ENCODE measurements at places on chromosomes 11 and 22.

- DNase-seq, result no peak
Observed at GRCh38 chr22:33650244-33650643, 270.0 kb downstream of the LARGE1 start.

GRCh38 chr22:29146771-29147170, 58.9 kb upstream of the EMID1 start:
- DNase-seq, result no peak

DNA sequence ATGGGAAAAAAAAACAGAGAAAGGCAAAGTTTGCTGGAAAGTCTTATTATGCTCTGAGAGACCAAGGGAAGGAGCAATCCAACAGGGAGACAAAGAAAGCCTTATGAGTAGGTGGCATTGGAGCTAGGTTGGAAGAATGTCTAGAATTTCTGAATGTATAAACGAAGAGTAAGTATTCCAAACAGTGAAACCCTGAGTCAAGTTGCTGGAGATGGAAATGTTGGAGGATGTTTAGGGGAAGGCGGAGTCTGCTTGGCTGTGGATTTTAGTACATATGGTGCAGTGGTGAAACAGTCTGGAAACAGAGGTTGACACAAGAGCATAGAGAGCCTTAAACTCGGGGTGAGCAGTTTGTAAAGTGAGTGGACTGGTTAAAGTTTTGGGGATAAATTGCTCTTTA, 314.8 kb upstream of the CADM1 start:
- no peak for DNase-seq

GRCh38 chr11:90845799-90846198, 623.0 kb upstream of the CHORDC1 start:
- no peak for DNase-seq

DNA sequence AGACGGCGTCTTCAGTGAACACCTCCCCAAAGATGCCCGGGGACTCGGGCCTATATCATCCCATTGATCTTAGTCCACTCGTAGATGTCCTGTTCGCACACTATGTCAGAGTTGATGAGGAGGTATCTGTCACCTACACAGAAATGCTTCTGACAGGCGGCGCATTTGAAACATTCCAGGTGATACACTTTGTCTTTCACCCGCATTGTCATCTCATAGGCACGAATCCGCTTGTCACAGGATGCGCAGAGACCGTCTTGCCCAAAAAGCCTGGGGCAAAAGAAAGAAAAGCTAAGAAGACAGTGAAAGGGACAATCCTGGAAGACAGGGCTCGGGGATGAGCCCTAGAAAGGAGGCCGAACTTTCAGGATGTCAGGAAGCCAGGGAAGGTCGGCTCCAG, 32.6 kb downstream of the LMO2 start:
- no peak for DNase-seq

DNA sequence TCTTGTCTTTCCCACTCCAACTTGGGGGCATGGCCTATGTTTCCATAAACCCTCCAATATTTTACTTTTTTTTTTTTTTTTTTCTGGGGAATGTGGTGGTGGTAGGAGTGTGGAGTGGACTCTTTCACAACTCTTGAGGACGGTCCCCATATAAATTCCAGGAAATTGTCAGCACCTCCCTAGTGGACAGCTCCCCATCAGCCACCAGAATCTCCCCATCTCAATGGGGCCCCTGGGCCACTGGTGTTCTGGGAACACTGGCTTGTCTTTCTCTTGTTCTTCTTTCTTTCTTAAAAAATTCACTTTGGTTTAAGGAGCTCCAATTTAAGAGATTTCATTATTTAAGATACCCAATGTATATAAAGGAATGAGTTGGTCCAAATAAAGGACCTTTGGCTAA, 74.1 kb downstream of the ADM start:
- DNase-seq, result no peak

GRCh38 chr11:19220903-19221724, 19.3 kb upstream of the CSRP3 start:
- DNase-seq, result no peak

DNA sequence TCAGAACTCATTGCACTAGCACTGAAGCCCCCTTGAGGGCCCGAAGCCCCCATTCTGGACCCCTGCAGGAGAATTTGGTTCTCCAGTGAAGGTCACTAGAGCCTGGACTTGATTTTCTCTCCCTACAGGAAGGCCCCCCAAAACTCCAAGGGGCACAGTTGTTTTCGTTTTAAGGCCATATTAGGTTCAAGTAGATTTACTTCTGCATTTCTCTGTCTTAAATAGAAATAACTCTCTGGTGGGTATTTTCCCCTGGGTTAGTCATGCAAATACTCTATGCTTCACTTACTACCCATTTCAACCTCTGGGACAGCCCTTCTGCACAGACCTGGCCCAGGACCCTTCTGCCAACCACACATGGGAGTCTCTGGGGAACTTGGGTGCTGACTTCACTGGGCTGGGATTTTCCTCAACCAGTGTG, 41.6 kb downstream of the WEE1 start:
- DNase-seq, result no peak

GRCh38 chr11:132631989-132632388, 900.3 kb downstream of the OPCML start:
- DNase-seq, result no peak

- no peak for DNase-seq
Observed at GRCh38 chr22:30047364-30047738, 32.9 kb upstream of the HORMAD2 start.

- no peak for DNase-seq
Observed at GRCh38 chr11:36069576-36070212, 125.8 kb downstream of the LDLRAD3 start.

DNA sequence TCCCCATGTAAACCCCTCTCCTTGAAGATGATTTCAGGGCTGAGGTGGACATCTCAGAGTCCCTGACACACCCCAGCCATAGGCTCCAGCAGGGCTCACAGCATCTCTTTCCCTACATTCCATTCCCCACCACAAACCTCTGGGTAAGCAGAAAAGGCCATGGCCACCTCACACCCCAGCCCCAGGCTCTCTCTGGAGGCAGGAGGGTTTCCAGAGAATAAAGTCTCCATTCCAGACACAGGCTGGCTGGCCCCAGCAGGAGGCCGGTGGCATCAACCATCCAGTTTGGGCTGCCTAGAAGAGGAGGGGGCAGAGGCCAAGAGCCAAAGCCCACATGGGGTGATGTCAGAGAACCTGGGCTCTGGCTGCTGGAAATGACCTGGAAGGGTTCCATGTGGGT, 61.4 kb downstream of the TP53I11 start:
- no peak for DNase-seq

DNA sequence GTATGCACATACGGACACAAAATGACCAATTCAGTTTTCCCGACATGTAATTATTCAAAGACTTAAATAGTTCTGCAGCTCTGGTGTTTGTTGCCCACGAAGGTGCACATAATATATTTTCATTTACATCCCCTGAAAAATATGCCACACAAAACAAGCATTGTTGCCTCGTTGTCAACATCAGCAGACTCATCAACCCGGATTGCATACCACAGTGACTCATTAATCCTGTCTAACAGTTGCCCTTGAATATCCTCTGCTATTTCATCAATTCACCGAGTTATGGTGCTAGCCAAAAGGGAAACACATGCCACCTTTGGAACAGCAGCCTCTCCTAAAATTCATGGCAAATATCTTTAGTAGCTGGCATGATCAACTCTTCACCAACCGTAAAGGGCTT, 582.2 kb downstream of the LRRC4C start:
- no peak for DNase-seq

GRCh38 chr11:32107647-32108046, 16.8 kb downstream of the RCN1 start:
- DNase-seq, result no peak

DNA sequence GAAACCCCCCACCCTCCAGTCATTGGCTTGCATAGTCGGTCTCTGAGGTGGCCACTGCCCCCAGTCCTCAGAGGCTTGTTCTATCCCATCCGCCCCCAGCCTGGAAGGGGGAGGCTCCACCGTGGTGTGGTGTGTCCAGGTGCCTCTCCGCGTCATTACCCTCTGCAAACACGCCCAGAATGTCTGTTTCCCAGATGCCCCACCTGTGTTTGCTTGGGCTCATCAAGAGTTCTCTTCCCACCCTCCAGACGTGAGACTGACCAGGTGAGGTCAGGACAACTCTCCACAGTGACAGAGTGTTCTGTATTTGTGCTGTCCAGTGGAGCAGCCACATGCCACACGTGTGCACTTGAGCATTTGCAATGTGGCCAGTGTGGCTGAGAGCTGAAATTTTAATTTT, 24.9 kb downstream of the LRRC10B start:
- no peak for DNase-seq

DNA sequence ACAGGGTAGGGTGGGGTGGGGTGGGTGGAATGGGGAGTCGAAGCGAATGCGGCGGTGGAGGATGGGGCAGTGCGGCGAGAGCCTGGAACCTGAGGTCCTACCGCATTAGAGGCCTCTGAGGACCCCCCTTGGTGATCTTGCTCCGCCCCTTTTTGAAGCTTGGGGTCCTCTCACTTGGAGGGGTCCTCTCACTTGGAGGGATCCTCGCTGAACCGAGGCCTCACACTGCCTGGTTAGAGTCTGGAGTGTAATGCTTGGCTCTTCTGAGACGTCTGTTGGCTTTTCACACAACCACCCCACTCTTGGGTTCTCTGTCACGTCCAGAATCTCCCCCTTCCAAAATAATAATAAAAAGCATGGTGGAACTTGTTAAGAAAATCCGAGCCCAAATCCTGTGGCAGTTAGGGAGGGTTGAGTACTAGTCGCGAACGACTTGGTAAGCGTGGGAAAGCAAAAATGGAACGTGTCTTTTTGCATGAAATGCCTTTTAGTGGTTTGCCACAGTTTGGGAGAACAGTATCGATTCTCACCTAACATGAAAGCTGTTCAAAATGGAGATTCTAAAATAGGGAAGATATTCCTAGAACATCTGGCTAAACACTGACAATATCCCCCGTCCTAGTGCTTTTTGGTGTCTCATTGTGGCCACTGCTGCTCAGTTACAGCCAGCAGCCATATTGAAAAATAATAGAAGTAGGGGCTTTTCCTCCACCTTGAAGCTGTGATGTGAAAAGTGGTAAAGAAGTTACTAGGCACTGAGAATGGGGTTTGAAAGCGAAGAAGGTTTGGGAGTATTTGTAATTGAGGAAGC, 822 bp downstream of the RBX1 start:
- DNase-seq, result no peak

DNA sequence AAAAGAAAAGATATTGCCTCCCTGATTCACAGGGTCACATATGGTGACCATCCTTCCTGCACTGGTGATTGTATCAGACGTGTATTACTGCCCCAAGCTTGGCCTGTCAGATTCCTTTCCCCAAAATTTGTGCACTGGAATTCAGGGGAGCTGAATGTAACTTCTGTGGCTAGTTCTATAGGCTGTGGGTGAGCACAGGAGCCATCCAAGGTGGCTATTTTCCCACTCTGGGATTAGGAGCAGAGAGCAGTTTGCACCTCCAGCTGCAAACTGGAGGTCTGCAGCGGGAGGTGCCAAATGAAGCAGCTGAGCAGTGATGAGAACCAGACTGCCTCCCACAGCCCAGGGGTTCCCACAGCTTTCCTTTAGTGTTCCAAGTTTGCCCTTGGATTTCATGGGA, 124.2 kb upstream of the PITPNB start:
- no peak for DNase-seq

GRCh38 chr11:67732045-67732787, 57.8 kb upstream of the ALDH3B2 start:
- peak; percentile 87 for DNase-seq

- no peak for DNase-seq
Observed at GRCh38 chr22:49774499-49775151, 53.0 kb downstream of the BRD1 start.

- DNase-seq, result no peak
Observed at GRCh38 chr11:5597953-5598352, 1.5 kb downstream of the TRIM6 start.

GRCh38 chr11:109795234-109795633, 298.0 kb upstream of the ZC3H12C start:
- no peak for DNase-seq

DNA sequence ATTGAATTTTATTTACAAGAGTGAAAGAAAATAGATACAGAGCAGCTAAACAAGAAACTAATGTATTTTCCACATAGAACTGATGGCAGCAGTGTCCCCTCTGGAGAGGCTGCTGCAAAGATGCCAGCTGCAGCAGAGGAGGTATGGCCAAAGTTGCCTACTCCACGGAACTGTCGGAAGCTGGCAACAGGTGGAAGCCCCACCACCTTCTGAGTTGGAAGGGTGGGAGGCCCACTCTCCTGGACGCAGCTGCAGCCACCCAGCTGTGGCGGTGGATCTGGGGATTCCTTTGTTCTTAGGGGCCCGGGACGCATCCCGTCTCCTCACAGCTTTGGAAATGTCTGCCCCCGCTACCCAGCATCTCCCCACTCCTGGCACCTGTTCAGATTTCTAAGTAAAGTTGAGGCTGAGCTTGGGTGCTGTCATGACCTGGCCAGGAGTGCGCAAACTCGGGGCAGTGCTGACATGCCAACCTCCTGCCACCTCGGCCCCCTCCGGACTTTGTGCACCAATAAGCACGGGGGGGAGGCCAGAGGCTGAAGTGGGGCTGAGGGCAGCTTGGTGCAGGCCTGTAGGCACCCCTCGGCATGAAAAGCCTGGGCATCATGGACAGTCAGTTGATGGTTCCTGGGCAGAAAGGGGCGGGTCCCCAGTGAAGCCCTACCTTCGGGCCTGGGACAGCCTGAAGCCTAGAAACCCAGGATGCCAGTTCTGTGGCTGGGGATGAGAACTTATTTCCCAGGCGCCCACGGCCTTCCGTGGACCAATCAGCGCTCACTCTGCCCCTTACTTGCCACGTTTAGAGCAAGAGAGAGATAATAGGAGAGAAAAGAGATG, 1071.4 kb downstream of the JRKL start:
- no peak for DNase-seq

DNA sequence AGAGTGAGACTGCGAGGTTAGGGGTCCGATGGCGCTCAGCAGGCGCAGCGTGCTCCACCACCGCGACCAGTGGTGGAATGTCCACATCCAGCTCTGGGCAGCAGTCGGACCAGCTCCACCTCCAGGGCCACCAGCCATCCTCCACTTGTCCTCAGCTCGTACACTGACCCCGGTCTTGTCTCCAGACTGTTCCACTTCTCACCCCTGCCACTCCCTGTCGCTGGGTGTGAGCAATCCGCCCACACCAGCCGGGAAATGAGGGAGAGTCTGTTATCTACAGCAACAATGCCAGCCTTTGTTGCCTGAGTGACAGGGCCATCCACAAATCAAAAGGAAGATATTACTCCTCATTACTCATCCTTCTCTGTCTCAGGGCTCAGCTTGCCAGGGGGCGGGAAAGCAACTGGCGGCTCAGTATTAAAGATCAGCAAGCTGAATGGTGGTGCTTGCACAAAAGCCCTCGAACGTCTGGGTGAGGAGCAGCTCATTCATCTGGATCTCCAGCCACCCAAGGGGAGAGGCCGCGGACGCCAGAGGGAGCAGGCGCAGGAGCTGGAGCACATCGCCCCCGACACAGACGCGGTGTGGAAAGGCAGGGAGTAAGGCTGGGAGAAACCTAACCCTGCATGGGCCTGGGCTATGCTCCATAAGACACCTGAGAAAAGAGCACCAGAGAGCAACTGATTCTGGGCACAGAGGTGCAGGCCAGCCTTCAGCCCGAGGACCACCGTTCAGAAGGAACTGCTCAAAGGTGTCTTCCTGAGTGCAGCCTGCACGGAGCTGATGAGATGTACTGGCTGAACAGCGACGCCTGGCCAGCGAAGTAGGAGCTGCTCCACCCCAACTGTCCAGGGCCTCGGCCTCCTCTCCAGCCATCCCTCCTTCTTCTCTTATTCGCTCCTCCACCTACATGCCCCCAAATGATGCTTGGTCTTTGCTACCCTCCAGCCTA, 21.9 kb downstream of the IGSF9B start:
- DNase-seq, result no peak

All from D341Med (cell line).